ENCODE measurements at places on chromosomes 5 and 9.

- no peak for DNase-seq
Measured at GRCh38 chr5:104178066-104178465, 615.5 kb upstream of the NUDT12 start.

DNA sequence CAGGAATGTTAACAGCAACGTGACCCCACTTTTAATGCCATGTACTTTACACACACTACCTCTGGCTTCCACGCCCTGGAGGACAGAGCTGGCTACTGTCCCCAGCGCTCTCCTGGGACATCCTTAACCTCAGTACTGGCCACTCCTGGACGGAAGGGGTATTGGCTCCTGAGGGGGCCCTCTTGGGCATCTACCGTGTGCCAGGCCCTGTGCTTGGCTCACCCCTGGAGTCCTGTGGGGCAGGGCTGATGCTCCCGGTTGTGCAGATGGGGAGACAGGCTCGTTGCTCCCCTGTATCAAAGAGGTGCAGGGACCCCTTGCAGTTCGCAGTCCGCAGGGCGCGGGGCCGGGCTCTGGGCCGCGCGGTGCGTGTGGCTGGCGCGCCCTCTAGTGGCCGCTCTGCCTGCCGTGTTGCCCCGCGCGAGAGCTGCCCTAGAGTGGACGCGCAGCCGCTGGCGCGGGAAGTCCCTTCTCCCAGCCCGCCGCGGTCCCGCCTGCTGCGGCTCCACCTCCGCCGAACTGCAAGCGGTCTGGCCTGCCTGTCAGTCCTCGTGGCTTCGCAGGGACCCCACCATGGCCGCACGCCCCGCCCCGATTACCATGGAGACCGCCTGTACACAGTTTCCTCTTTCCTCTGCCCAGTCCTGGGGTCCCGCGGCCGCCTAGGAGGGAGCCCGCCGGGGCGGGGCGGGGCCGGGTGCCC is at the start of gene WDR38:
Gene WDR38 (plus strand): TSS at position 632 of the 703 bp plus-strand sequence. CDS start 72 bp downstream, outside the sequence.
- peak; percentile 81 for DNase-seq

DNA sequence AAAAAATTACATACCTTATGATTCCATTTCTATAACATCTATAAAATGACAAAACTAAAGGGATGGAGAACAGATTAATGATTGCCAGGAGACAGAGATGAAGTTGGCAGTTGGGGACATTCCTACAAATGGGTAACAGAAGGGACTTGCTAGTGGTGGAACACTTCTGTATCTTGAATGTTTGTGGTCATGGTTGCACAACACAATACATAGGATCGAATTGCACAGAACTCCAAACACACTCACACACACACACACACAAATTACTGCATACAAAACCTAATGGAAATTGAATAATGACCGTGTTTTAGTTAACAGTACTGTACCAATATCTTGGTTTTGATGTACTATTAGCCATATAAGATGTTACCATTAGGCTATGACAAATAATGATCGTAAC is 330.7 kb upstream of the POU5F2 start:
- no peak for DNase-seq

- DNase-seq = no peak
Measured at GRCh38 chr5:61307191-61307590, 24.9 kb upstream of the ZSWIM6 start.

DNA sequence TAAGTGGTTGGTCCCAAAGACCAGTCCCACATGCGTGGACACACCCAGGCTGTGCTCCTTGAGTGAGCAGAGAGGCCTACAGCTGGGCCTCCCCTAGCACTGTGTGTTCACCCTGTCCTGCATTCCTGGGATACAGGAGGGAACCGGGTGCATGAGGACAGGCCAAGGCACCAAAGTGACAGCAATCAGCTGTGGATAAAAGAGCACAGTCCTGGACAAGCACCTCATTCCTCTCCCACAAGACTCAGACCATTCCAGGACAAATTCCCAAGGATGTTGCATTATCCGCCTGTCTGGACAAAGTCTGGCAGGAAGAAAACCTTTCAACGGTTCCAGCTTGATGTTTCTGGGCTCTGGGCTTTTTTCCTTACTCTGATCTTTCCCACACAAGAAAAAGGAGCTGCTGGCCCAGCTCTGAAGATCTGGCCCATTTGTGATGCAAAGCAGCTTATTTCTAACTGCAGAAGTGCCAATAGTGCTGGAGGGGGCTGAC is 273.2 kb downstream of the ENC1 start:
- DNase-seq = no peak
